Adrenal gland (tissue), 19 donors: ENCODE measurements at places on chromosomes 12 and 14.
A peak's percentile ranks its signal among the peaks of the same experiment; 100 is the strongest.

DNA sequence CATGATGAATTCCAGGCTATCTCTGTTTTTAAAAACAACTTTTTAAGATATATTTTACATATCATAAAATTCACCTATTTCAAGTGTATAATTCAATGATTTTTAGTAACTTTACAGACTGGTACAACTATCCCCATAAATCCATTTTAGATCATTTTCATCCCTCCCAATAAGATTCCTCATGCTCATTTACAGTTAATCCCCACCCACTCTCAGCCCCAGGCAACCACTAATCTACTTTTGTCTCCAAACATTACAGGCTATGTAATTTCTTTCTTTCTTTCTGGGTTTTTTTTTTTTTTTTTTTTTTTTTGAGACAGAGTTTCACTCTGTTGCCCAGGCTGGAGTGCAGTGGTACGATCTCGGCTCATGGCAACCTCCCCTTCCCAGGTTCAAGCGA, 81.3 kb downstream of the DNAI7 start:
- DNase-seq: no peak

DNA sequence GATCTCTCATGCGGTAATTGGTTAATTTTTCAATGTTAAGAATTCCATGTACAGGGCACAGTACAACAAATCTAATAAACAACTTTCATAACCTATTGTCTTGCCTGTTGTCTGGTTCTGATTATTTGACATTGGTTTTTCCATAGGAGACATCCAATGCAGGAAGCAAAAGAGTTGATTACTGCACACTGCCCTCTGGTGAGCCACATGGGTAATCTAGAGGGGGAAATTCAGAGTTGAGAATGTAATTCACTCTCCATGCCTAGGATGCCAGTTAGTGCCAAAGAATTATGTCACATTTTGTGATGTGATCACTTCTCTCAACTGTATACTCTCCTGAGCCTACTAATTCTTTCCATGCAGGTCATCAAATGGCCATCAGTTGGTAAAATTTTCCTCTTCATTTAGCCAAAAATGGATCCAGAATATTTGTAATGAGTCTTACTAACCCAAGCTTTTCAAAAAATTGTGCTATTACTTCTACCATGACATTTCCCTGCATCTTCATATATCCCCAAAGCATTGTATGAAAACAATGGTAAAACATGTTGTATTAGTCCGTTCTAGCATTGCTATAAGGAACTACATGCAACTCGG, 17.7 kb upstream of the CCDC91 start:
- no peak for DNase-seq

DNA sequence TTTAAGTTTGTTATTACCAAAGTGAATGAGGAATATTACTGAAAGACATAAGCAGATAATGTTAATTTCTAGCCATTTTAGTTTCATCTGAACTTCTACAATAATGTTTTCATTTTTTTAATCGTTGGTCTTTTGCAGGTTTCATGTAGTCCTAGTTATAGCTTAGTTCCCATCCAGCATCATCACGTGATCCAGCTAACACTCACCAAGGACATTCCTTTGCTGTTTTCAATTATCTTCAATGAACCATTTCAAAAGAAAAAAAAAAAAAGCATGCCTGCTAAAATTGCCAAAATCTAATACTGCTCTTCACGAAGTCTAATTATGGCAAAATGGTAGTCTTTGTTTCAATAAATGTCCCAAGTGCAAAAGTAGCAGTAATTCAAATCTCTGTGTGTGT, 187.7 kb upstream of the ATXN7L3B start:
- DNase-seq: no peak

- DNase-seq: no peak
These were observed 66.9 kb downstream of the C12orf56 start for GRCh38 chr12:64323476-64324225.

DNA sequence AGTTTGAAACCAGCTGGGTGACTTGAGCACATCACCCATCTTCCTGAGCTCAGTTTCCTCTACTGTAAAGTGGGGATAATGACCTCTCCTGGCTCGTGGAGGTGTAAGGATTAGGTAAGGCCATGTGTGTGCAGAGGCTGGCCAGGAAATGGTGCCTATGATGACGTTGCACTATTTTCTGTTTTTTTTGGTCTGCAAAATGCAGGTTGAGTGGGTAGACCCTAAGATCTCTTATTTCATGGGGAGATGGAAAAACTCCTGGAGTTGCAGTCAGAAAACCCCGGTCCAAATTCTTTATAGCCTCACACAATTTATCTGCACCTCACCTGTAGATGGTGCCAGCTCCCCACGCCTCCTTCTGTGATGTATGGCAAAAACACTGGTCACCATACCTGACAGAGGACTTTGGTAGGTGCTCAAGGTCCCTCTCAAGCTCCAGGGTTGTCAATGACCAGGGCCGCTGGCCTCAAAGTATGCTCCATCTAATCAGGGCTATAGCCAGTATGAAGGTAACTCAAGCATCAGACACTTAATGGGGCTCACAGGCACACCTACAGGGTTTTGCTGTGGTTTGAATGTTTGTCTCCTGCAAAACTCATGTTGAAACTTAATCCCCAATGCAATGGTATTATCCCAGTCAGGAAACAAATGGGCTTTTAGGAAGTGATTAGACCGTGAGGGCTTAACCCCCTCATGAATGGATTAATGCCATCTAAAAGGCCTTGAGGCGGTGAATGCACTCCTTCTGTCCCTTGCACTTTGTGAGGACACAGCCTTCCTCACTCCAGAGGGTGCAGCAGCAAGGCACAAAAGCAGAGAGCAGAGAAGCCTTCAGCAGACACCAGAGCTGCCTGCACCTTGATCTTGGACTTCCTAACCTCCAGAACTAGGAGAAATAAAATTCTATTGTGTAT, 17.6 kb downstream of the C14orf132 start:
- DNase-seq: no peak

DNA sequence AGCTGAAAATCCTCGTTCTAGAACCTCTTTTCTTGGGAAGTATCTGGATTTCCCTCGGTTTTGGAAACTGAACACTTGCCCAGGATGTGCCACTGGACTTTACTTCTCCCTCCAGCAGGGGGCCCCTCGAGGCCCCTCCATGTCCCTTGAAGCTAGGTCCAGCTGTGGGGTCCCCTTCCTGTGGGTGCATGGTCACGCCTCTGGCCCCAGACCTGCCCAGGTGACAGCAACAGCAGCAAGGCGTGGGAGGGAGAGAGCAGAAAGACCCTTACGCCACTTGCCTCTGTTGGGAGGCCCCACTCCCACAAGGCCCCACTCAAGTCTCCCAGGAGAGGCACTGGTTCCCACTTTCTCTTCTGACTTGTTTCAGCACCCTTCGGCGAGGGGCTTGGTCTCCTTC, 3.1 kb downstream of the SLC25A29 start:
- DNase-seq: no peak

- no peak for DNase-seq
These were observed 19.5 kb downstream of the GLIPR1L1 start for GRCh38 chr12:75354011-75354410.

DNA sequence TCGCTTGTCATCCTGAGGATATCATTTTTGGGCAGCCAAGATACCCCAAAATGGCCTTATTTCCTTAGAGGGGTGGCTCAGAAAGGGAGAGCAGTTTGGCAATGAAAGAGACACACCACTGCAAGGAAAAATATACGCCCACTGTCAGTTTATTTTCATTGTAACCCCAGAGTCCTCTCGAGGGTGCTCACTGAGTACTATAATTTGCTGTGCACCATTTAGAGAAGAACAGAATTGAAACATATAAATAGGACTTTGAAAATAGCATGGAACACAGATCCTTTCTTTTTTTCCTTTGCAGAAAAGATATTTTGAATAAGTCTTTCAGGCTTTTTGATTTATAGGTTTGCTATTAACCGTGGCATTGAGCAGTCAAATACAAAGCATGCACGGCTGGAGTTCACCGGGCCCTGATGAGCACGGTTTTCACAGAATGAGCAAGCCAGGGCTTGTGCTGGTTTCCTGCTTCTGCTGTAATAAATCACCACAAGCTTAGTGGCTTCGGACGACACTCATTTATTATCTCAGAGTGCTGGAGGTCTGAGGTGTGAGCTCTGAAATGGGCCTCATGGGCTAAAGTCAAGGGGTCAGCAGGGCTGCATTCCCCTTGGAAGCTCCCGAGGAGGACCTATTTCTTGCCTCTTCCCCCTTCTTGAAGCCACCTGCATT, 152.3 kb downstream of the ZNF664 start:
- DNase-seq: no peak

GRCh38 chr14:99257673-99258221, 14.2 kb downstream of the BCL11B start:
- no peak for DNase-seq

DNA sequence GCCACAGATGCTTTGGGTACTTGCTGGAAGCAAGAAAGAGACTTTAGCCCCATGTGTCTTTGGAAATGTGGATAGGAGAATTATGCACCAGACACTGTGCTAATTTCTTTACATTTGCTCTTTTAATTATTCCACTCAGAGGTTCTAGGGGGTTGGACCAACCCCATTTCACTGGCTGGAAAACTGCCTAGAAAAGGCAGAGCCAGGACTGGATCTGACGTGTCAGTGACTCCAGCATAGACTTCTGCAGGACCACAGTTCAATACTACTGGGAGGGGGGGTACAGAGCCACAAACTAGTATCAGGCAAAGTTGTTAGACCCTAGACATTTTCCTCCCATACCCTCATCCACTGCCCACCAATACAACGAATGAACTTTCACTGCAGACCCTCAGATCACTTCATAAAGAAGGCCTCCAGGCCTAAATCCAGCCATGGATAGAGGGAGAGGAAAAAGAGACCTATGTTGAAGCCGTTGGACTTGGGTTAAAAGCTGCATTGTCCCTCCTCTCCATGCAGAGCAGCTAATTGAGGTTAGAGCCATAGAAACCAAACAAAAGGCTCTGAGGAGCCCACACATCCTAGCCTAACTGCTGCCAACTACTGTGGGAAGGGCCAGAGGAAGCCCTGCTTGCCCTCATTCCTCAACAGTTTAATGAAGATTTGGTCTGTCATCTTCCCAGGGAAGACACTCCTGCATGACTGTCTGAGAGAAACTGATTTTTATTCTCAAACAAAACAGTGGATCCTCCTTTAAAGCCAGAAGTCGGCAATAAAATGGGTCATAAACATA, 68.7 kb downstream of the STON2 start:
- no peak for DNase-seq

- no peak for DNase-seq
These were observed 492.7 kb upstream of the MGAT4C start for GRCh38 chr12:86748894-86749293.

- DNase-seq: no peak
These were observed 41.5 kb upstream of the NR2C1 start for GRCh38 chr12:95114766-95115405.

GRCh38 chr12:54411391-54412241, 7.5 kb downstream of the ITGA5 start:
- peak; percentile 91 for DNase-seq
